Stimulated activated CD8-positive, alpha-beta memory T cell treated with anti-CD3 and anti-CD28 coated beads, Interleukin-4, amount 100 ng/mL, for 4 hours (primary cell): ENCODE measurements at places on chromosomes 3 and 15.

- no peak for DNase-seq
Observed at GRCh38 chr15:62455441-62455921, 290.4 kb upstream of the C2CD4B start.

GRCh38 chr3:12869035-12869621, 27.8 kb upstream of the RPL32 start:
- DNase-seq = no peak

DNA sequence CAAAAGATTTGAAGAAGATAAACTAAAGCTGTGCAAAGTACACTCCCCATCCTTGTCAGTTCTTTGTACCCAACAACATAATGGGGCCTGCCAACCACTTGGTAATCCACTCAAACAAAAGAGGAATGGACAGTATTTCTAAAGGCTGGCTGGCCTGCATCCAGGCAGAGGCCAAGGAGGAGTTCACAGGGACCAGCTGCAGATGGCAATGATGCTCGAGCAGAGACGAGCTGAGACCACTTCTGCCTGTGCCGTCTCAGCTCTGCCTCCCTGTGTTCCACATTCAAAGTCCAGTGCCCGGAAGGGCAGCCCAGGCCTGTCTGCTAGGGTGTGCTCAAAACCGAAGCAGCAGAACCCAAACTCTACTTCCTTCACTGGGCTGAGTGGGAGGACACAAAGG, 14.3 kb downstream of the CXCR6 start:
- no peak for DNase-seq

DNA sequence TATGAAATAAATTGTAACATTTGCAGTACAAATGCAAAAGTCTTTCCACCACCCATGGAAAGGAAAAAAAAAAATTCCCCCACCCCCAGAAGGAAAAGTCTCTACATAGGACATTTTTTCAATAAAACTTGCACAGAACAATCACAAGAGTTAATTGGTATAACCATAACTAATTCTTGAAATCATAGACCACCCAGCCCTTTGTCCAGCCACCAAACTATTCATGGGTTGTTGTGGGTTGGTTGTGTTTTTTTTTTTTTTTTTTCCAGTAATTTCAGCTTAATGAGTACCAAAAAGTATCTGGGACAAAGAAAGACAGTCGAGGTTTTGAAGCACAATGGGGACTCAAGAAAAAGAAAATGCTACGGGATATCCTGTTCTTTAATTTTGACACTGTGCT, 355.0 kb upstream of the ROBO2 start:
- no peak for DNase-seq

GRCh38 chr3:67781218-67781617, 126.8 kb upstream of the SUCLG2 start:
- no peak for DNase-seq

DNA sequence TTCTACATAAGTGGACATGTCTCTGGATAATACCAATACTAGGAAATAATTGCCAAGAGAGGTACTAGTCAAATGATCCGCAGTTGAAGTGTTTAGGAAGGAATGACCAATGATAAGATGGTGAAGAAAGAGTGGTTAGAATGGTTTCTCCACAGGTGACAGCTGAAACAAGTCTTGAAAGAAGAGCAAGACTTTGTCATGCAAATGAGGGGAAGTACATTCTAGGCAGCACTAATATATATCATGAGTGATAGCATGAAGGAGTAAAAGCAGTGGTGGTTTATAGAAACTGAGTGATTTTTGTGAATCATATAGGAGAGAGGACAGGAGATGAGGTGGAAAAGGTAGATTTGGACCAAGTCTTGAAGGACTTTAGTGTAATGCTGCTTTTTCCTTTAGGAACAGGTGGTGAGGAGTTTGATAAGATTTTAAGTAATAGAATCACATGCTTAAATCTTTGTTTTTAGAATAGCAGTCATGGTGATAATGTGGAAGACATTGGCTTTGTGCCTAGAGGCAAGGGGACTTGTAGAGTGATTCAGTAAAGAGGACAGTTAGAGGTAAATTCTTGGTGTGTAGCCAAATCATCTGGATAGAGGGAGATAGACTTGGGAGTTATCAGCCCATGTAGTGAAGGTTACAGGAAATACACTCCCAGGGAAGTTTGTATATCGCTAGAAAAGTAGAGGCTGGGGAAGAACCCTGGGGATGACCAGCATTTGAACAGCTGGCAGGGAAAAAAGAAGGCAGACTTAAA, 31.9 kb downstream of the SLMAP start:
- DNase-seq = no peak

DNA sequence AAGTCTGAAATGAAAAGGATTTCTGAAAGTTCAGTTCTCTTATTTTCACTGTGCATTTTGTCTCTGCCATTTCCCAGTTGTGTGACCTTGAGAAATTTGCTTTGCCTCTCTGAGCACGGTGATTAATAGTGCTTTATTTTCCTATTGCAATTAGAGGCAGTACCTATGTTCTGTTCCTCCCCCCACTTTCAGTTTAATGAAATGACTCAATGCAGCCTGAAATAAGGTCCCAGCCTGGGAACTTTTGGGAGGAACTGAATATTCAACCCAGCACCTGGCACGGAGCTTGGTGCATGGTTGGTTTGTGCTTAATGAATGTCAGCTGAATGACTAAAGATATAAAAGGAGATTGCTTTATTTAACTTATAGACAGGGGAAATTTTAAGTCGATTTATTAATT, 352.6 kb downstream of the PDCD6IP start:
- no peak for DNase-seq

DNA sequence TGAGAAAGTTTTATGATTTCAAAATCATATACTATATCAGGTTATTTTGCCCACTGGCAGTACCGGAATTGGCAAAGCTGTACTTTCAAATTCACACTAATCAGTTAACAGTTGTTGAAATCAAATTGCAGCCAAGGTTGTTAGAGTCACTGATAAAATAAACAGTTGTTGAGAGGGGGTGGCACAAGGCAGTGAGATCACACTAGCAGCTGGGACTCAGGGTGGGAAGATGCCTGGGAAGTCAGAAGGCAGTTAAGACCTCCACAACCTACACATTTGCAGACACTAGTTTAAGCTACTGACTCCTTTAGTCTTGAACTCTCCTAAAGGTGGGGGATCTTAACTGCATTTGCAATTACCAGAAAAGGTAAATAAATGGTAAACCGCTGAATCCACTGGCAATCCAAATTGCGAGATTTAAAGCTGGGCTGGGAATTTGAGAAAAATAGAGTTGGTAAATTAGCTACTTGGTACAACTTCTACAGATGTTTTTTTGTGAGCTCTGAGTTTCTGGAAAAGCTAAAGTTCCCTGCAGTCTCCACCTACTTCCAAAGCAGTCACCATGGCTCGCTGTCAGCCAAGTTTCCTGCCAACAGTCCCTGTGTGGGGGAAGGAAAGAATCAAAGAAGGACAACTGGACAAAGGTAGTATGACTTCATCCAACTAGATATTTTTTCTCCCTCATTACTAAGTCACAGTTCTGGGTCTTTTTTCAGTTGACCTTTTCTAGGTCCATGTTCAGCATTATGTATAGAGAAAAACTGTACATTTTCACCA, 105.7 kb downstream of the ZNF385D start:
- no peak for DNase-seq

DNA sequence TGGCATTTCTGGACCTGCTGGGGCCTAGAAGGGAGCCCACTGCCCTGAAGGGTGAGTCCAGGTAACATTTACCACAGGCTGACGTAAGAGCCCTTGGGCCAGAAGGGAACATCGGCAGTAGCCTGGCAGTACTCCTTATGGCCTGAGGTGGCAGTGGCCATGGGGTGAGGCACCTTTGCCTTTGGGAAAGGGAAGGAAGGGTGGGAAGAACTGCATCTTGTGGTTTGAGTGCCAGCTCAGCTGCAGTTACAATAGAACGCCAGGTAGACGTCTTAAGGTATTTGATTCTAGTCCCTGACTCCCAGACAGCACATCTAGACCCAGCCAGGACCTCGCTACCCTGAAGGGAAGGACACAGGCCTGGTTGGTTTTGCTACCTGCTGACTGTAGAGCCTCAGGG, 104.9 kb downstream of the SOX14 start:
- no peak for DNase-seq

DNA sequence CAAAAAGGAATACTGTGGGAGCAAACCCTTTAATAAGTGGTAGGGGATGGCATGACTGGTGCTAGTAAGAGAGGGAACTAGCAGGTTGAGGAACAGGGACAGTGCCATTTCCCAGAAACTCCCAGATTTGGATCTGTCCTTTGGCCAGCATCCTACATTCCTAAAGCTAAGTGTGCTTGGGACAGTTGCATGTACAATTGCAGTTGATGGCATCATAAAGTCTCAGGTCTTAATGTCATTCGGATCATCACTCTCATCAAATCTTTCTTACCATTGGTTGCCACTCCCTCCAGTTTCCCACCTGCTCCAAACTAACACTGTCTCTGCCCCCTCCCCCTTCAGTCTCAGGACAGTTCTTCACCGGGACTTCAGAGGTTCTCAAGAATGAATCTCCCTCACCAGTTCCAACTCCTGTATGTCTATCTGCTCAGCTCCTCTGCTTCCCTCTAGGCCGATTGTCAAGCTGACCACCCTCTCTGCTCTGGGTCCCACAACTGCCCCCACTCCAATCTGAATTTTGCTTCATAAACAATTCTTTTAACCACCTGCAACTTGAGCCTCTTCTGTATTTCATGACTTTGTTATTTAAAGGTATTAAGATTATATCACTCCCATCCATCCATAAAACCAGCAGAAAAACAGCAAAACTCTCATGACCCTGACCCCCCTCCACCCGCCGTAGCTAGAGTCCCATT, 260.8 kb downstream of the CGGBP1 start:
- no peak for DNase-seq

DNA sequence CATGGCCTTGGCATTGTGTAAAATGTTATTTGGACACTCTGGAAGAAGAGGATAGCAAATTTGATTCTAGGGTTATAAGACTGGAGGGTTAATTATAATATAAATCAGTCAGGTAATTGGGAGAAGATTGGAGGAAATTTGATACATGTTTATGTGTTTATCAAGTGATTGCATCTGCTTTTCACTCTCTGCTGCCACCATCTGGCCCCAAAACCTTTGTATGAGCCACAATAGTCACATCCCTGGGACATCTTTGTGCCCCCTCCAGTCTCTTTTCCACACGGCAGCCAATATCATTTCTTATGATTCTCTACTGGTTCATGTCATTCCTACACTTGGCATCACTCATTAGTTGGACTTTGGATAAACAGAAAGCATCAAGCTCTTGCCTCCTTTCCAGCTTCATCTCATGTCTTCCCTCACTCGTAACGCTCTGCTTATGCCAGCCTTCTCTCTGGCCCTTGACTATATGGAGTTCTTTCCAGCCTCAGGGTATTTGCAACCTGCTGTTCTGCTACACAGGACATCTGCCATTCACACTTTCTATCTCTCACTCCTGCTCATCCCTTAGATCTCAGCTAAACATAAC, 602.3 kb upstream of the SUCLG2 start:
- no peak for DNase-seq

DNA sequence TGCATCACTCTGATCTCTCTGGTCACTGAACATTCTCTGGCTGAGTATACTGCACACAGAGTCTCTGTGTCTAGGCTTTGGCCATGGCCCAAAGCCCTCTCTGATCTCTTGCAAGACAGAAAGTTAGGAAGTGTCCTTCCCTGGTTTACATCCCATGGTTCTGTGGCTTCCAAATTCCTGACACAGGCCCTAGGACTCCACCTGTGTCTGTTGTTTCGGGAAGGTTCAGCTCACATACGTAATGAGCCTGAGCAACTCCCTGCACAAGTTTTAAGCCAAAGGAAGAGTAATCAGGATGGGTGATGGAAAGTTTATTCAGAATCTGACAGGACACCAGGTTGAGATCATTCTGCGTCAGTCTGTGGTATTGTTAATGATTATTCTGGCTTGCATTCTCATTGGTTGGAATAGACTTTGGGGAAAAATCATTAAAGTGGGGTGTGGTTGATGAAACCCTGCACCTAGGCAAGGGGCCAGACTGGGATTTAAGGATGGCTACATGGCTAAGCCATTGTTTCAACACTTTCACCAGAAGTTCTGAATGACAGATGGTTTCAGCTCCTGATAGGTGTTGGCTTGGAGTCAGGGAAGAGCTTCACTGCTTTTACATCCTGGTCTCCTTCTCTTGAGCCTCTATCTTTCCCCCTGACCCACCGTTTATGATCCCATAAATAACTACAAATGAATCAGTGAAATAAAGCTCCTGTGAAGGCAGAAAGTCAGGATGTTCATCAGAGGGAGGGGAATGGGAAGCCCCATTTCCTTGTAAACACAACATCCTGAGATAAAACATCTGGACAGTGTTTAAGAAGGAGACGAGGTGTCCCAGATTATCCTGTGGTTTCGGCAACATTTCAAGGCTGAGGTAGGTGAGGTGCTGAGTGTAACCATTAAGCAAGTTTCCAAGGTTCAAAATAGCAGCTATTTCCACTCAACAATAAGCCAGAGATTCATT, 14.1 kb downstream of the LCMT2 start:
- DNase-seq = no peak

DNA sequence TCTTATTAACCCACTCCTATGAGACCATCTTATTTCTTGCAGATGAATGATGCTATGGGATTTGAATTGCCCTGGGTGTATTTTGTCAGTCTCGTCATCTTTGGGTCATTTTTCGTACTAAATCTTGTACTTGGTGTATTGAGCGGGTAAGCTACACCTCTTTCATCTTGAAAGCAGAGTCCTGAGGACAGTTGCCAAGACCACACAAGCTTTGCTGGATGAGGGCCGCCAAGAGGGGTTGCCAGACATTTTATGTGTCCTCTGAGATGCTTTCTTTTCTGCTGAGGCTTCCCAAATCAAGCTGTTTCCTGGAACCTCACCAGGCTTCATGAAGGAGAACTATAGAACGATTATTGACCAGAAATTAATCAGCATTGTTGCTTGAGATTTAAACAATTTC, 173.2 kb downstream of the CHDH start:
- no peak for DNase-seq

- no peak for DNase-seq
Observed at GRCh38 chr15:70963199-70963598, 70.6 kb downstream of the LRRC49 start.

DNA sequence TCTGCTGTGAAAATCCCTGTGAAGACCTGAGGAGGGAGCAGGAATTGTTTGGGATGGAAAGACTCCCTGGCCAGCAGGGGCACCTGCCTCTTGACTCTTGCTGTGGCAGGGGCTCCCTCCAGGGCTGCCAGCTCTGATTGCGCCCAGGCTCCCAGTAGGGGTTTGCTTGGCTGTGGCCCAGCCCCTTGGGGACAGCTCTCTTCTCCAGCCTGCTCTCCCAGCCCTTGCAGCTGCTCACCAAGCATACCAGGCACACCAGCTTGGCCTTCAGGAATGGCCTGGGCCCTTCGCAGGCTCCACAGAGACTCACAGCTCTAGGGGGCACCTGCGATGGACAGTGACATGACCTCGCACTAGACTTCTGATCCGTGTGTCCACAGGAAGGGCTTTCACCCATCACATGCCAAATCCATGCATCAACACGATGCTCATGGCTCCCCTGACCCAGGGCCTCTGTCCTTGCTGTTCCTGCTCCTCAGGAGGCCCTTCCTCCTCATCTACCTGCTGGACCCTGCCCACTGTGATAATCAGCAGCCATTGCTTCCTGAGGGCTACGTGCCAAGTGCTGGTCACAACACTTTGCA, 61.8 kb downstream of the SCN5A start:
- no peak for DNase-seq
